ENCODE measurements at places on chromosomes 13 and 19.

- peaks cover under 1% of the 10 kb centered on the region for H3K27me3 ChIP-seq
- H3K4me3 ChIP-seq: no peak overlapping the region
- no peak for DNase-seq
- H3K27ac ChIP-seq: no peak overlapping the region
Measured at GRCh38 chr13:100045355-100045754, 43.5 kb upstream of the PCCA start.

GRCh38 chr13:59951011-59951410, 212.7 kb downstream of the DIAPH3 start:
- H3K27me3 ChIP-seq: no peaks in the 10 kb centered on the region
- no peak overlapping the region for H3K4me3 ChIP-seq
- peaks cover 4% of the 10 kb centered on the region for H3K36me3 ChIP-seq
- no peaks in the 10 kb centered on the region for H3K4me1 ChIP-seq
- DNase-seq: no peak
- no peak overlapping the region for H3K27ac ChIP-seq

DNA sequence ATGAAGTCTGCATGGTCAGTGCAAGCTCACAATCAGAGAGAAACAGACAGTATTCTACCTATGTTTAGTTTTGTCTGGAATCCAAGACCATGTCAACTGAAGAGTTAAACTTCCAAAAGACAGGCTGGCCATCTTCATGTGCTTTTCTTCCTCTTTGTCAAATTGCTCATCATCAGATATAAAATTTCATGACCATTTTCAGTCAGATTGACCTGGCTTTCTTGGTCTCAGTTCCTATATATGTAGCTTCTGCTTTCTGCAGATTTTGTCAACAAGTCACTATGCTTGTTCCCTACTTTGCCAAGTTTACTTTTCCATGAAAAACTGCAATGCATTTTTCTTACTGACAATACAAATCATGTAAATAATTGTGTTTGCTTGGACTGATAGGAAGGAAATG, 13.9 kb downstream of the SLC46A3 start:
- no peaks in the 10 kb centered on the region for H3K27me3 ChIP-seq
- H3K36me3 ChIP-seq: peaks cover 12% of the 10 kb centered on the region
- no peak for DNase-seq
- no peak overlapping the region for H3K4me3 ChIP-seq
- H3K4me1 ChIP-seq: peaks cover 7% of the 10 kb centered on the region

- no peak overlapping the region for H3K27ac ChIP-seq
- H3K36me3 ChIP-seq: no peaks in the 10 kb centered on the region
- DNase-seq: no peak
- no peak overlapping the region for H3K4me3 ChIP-seq
- H3K27me3 ChIP-seq: no peaks in the 10 kb centered on the region
Measured at GRCh38 chr13:20173116-20173746, 12.4 kb upstream of the GJA3 start.

- DNase-seq: no peak
- H3K27ac ChIP-seq: peak overlapping the region; percentile 74
- H3K36me3 ChIP-seq: peaks cover 54% of the 10 kb centered on the region
- no peaks in the 10 kb centered on the region for H3K27me3 ChIP-seq
Measured at GRCh38 chr19:18832306-18833140, 764 bp downstream of the UPF1 start.

DNA sequence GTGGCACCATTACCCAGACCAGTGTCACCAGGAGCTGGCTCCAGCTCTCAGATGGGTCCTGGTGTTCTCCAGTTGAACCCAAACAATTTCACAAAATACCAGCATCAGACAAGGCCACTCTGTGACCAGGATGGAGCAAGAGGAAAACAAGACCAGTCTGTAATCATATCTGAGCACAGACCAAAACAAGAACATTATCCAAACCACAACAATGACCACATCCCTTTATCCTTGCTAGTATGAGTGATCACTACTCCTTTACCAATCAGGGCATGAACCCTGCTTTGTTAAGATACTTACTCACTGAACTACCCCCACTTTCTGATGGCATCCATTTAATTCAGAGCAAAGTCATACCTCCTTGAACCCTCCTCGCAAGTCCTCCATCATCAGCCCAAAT, 145.9 kb downstream of the NUFIP1 start:
- H3K4me3 ChIP-seq: no peak overlapping the region
- no peaks in the 10 kb centered on the region for H3K36me3 ChIP-seq
- H3K27me3 ChIP-seq: no peaks in the 10 kb centered on the region
- peaks cover 45% of the 10 kb centered on the region for H3K4me1 ChIP-seq
- no peak overlapping the region for H3K27ac ChIP-seq
- no peak for DNase-seq

DNA sequence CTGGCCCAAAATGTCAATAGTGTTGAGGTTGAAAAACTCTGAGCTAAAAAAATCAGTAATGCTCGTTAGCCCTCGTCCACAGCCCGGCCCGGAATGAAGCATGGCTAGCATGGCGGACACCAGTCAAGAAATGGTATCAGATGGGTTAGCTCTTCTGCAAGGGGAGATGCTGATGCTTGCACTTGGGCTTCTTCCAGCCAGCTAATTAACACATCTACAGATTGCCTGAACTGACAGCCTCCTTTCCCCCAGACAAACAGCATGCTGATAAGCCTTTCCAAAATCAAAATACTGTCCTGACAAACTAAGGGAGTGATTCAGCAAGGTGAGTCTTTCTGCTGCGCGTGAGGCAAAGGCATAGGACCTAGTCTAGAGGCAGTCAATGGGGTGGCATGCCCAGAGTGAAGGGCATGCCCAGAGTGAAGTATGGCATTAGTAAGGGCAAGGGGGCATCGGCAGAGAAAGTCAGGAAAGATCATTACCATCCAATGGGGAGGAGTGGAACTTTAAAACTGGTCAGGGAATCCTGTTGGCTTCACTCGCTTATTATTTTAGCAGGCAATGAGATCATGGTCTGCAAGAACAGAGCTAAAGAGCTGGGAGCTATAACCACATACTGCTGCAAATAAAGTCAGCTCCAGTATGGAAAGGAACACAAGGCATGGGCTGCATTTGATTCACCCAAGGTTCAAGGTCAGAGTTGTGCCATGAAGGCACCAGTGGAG, 30.2 kb upstream of the UBE2L5 start:
- H3K4me1 ChIP-seq: no peaks in the 10 kb centered on the region
- no peak overlapping the region for H3K27ac ChIP-seq
- no peaks in the 10 kb centered on the region for H3K36me3 ChIP-seq
- no peak overlapping the region for H3K4me3 ChIP-seq
- no peak for DNase-seq

DNA sequence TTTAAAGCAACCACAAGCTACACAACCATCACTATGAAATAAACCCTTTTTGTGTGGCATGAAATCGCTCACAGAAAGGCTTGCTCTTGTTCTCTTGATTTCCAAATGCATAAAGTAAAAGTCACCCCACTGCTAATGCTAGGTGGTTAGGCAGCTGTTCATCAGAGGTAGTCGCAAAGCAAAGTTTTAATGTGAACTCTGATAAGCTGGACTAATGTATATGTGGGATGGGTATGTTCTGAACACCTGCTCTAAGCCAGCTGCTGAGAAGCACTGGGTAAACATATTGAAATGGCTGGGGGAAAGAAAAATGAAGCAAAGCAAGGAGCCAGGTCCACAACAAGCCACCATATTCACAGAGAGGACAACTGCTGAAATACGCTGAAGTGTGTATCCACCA, 142.3 kb downstream of the KLF12 start:
- H3K36me3 ChIP-seq: no peaks in the 10 kb centered on the region
- DNase-seq: no peak
- H3K4me1 ChIP-seq: no peaks in the 10 kb centered on the region

DNA sequence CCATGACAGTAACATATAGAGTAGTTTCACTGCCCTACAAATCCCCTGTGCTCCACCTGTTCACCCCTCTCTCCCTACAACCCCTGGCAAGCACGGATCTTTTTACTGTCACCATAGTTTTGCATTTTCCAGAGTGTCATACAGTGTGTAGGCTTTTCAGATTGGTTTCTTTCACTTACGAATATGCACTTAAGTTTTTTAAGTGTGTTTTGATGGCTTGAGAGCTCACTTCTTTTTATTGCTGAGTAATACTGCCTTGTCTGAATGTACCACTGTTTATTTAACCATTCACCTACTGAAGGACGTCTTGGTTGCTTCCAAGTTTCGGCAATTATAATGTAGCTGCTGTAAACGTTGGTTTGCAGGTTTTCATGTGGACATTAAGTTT, 175.1 kb downstream of the ITGBL1 start:
- H3K27ac ChIP-seq: peak overlapping the region; percentile 20
- DNase-seq: no peak
- peaks cover 19% of the 10 kb centered on the region for H3K4me1 ChIP-seq
- H3K27me3 ChIP-seq: no peaks in the 10 kb centered on the region

DNA sequence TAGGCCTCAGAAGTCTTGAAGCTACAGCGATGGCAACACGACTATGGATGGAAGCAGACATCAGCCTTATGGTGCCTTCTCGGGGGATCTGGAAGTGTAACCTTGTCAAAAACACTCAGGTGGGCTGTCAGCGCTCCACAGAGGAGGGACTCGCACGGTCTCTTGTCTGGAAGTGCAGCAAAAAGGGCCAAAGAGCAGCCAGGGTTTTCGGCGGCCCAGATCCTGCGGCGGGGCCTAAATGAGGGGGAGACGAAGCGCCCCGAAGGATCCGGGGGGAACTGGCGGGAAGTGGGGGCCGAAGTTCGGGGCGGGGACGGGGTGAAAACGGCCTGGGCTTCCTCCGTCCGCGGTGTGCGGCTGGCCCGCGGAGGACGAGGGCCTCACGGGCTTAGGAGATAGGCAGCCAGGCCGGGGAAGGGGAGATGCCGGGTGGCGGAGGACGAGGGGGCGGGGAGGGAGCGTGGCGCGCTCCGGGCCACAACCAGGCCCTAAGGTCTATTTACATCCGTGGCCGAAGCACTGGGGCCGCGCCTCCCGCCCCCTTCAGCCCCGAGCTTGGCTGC, 637 bp downstream of the RANBP3 start:
- H3K36me3 ChIP-seq: peaks cover 50% of the 10 kb centered on the region
- peak overlapping the region; percentile 32 for H3K27ac ChIP-seq
- H3K27me3 ChIP-seq: no peaks in the 10 kb centered on the region
- DNase-seq: no peak
- H3K4me3 ChIP-seq: peak overlapping the region; percentile 84

- H3K27ac ChIP-seq: peak overlapping the region; percentile 65
- H3K36me3 ChIP-seq: peaks cover 24% of the 10 kb centered on the region
- peak overlapping the region; percentile 74 for H3K4me3 ChIP-seq
- H3K4me1 ChIP-seq: peaks cover 54% of the 10 kb centered on the region
- peak; percentile 97 for DNase-seq
Measured at GRCh38 chr19:44746946-44747738, 1.4 kb upstream of the BCL3 start.

Measured in SJSA1 (cell line).